ENCODE measurements at places on chromosomes 12 and 14.

DNA sequence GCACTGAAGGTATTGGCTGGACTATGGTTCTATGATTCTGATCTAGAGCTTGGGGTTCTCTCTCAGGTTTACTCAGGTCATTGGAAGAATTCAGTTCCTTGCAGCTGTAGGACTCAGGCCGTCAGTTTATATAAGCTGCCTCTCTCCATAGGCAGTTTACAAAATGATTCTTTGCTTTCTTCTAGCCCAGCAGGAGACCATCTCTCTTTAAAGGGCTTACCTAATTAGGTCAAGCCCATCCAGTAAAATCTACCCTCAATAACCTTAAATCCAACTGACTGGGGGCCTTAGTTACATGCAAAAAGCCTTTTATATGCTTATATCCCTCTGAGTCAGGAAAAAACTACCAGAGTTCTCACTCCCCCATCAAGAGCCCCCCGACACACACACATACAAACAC, 80.5 kb upstream of the GARIN6 start:
- DNase-seq: no peak

- peak; percentile 30 for DNase-seq
These were observed 449.9 kb downstream of the DPF3 start for GRCh38 chr14:72443991-72444441.

DNA sequence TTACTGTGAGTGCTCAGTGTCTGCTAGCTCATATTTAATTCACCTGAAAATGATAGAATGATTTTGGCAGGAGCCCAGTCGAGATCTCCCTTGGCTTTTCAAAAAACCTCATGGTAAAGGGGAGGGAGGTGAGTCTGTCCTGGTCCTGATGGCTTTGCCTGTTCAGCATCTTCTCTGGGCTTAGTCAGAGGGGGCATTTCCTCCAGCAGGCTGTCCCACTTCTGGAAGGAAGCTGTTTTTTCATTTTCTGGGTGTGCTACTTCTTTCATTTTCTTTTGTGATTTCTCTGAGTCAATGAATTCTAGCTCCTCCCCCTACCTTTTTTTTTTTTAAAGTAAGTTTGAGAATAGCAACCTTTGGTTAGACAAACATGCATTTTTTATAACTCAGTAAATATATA, 58.8 kb downstream of the TMX1 start:
- no peak for DNase-seq

GRCh38 chr12:12714276-12715021, 2.7 kb upstream of the CDKN1B start:
- DNase-seq: peak; percentile 38

DNA sequence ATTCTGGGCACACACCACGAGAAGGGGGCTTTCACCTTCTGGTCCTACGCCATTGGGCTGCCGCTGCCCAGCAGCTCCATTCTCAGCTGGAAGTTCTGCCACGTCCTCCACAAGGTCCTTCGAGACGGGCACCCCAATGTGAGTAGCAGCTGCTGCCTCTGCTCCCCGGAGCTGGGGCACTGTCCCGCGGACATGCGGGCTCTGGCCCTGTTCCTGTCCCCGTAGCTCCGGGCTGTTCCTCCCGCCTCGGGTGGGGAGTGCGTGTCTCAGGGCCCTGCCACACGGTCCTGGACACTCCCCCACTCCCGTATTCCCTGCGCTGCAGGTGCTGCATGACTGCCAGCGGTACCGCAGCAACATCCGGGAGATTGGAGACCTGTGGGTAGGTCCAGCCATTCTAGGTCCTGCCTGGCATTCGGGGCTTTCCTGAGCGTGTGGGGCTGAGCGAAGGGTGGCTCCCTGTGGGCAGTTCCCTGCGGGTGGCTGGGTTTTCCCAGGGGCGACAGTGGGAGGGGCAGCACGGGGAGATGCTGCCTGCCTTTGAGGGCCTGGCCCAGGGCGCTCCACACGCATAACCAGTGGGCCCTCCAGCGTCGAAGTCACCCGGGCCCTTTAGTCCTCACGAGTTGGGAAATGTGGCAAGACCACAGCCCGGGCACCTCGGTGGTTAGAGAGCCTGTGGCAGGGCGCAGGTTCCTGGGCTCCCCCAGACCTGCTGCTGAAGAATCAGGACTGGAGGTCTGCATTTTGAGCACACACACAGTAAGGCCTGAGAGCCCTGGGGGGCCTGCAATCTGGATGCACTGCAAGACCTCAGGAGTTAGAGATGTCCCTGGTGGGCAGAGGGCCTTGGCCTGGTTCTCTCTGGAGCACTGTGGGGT, 13.5 kb downstream of the HIP1R start:
- DNase-seq: no peak

- no peak for DNase-seq
These were observed 22.6 kb upstream of the KIF26A start for GRCh38 chr14:104115691-104116287.

DNA sequence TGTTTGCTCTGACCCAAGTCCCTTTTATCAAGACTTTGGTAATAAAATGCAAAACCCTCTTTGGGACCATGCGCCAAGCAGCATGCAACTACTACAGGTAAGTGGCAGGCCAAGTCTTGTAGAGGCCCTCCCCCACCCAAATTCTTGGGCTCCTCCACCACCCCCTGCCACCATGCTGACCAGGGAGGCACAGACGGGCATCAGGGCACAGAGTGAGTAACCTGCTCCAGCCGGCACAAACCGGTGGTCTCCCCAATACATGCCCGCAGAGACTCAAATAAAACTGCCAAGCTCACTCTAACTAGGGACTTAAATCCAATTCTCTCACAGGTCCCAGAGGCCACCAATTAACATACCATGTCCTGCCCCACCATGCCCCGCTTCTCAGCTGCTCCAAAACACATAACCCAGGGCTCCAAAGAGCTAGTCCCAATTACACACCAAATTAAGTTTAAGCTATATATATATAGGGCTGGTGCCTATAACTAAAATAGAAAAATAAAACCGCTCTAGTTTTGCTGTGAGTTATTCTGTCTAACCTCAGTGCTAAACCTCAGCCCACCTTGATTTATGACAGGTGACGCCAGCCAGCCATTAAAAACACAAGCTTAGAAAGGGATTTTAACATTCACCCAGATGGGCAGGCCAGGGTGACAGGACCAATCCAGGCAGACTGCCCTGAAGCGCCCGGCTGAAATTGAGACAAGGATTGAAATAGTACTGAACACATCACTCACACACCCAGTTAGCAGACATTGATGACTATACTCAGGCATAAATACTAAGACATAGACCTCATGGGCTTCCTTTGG, 81.0 kb downstream of the CLMN start:
- no peak for DNase-seq

- DNase-seq: no peak
These were observed 15.4 kb upstream of the SELPLG start for GRCh38 chr12:108649126-108649525.

GRCh38 chr12:120138366-120138765, 21.8 kb upstream of the RAB35 start:
- no peak for DNase-seq

DNA sequence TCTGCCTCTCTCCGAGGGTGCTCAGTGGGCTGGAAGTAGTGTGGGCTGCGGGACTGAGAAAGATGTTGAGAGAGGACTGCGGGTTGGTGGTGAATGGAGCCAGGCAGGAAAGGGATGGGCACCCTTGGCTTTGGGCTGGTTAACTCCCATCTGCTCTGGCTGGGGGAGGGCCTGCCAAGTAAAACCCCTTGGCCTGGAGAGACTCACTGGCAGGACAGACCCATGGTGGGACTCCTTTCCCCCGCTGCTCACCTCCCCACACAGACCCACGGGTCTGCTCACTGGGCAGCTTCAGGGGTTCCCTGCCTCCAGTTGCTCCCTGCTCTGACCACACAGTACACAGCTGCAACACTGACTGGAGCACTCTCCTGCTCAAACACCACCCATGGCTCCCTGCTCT, 54.1 kb downstream of the KRT80 start:
- no peak for DNase-seq

GRCh38 chr12:45670346-45671065, 59.0 kb upstream of the ARID2 start:
- peak; percentile 12 for DNase-seq

DNA sequence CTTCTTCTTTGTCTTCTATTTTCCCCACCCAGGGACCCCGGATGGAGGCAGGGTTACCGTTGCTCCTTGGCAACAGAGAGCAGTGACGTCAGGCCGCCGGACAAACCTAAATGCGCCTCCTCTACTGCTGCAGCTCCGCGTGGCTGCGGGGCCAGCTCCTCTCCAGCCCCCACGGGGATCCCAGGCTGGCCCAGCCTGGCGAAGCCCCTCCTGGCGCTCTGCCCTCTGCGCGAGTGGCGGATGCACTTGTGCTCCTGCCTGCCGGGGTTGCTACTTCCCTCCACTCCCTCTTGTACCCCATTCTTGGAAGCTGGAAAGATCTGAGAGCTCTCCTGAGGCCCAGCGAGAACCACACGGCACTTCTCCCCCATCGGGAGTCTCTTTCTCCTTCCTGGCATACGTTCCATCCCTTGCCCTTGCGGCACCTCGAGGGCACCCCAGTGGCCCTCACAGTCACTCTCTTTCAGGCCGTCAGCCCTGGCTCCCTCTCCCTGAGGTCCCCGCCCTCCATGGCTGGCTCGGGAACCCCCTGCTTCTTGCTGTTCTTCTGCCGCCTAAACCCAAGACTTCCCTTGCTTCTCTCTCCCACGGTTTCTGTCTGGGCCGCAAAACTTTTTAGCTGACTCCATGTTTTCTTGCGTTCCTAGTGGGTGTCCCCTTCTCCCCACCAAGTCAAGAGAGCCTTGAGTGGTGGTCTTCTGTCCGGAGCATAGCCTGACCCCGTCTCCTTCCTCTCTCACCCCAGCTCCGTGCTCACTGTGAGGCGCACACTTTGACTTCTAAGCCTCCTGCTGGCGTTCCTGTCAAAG, 121.7 kb downstream of the PAPOLA start:
- no peak for DNase-seq

- no peak for DNase-seq
These were observed 20.9 kb downstream of the SDSL start for GRCh38 chr12:113443030-113443539.

DNA sequence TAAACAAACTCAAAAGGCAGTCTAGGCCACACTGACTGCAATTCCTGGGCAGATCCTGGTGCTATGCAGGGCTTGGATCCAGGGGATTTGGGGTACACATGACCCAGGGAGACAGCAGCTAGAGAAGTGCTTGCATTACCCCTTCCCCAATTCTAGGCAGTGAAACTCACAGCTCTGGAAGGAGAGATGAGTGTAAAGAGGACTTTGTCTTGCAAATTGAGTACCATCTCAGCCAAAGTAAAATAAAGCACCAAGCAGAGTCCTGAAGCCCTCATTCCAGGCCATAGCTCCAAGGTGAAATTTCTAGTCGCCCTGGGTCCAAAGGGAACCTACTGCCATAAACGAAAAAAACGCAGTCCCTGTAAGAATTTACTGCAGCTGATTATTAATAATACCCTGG, 644.9 kb upstream of the FLRT2 start:
- no peak for DNase-seq

DNA sequence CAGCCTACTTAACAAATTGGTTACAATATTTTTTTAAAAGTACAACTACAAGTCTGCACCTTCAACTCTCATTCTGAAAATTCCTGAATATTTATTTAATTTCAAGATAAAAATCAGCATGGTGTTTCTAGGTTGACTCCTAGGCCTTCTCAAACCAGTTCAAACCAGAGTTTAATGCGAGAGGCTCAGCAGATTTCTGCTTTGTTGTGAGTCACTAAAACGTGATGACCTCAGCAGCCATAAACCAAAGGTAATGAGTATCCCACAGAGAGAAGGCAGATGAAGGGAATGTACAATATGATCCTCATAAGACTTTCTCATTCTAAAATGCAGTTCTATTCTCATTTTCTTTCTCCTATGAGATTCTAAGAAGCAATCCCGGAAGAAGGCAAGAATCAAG, 1.5 kb downstream of the PRDM4 start:
- no peak for DNase-seq

DNA sequence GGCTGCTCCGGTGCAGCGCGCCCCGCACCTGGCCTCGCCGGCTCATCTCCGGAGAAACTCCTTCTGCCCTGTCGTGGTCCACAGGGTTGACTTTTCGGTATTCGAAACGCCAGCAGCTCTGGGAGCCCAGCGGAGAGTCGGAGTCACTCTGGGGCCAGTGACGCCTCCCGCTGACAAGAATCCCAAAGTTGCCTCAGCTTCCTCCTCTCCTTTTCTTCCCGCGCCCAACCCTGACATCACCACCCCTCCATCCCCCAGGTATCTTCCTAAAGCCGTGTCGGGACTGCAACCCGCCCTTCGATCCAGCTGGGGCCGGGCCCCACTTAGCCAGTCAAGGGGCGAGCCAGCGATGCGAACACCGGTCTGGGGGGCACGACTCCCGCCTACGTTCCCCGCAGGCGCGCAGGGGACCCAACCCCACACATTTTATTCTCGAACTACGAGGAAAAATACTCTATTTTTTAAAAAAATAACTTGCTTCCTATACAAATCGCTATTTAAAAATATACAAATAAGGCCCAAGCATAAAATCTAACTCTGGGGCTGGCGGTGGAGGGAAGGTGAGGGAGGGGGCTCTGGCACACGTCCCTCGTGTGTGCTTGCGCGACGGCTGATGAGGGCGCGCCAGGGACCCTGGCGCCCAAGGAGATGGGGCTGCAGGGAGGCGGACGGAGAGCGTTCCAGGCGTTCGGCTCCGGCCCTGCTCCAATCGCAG, 2.1 kb downstream of the NKX2-8 start:
- peak; percentile 18 for DNase-seq

DNA sequence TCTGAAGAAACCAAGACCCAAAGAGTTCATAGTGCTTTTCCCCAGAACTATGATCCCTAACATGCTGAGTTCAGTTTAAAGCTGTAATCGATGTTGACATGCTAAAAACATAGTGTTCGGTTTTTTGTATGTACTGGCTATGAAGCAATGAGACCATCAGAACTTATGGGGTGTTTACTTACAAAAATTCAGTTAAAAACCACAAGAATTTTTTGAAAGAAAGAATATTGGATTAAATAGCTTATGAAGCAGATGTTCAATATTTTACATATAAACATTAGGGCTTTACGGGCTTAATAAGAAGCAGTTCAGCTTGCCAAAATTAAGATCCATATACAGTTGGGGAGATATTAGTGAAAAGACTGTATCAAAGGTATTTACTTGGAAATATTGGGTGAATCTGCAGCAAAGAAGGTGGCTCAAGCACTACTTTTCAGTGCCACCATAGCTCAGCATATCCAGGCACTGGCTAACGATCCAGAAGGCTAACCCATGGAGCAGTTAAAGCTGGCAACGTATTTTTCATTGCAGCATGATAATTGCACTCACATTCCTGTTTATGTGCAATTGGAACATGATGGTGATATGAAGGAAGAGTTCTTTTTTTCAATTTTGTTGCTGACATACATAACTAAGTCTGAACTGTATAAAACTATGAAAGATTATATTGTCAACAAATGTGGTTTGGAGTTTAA, 125.9 kb downstream of the EFCAB11 start:
- DNase-seq: no peak

- DNase-seq: no peak
These were observed 73.1 kb downstream of the RESF1 start for GRCh38 chr12:32032205-32032810.

Data from GM13977 (cell line).